Keratinocyte (primary cell): ENCODE measurements at places on chromosomes 1 and 21.

DNA sequence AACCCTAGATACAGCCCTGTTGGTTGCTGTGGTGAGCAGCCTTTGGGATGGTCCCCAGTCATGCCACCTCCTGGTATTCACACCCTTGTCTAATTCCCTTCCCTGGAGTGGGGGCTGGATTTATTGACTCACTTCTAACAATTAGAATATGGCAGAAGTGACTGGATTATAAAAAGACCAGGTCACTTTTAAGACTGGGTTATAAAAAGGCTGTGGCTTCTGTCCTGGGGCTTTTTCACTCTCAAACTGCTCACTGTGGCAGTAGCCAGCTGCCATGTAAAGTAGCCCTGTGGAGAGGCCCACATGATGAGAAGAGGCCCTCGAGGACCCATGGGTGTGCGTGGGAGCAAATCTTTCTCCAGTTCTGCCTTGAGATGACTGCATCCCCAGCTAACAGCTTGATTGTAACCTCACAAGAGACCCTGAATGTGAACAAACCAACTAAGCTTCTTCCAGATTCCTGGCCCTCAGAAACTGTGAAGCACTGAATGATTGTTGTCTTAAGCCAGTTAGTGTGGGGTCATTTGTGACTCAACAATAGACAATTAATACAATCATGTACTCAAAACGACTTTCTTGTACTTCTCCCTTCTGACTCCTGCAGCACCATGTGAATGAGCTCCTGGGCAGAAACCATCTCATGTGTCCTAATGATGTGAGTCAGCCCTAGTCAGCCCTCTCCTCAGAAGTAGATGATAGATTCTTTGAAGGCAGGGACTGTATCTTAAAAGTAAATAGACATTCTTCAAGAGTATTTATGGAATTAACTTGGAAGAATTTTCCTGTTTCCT lies 234.9 kb downstream of the TNR start:
- no peak for DNase-seq

GRCh38 chr1:206512058-206512850 lies 4.9 kb downstream of the RASSF5 start:
- DNase-seq, result no peak

- DNase-seq, result no peak
Measured at GRCh38 chr1:109624201-109625010, 4.8 kb downstream of the AMPD2 start.

GRCh38 chr1:177464686-177465085 lies 293.9 kb downstream of the BRINP2 start:
- no peak for DNase-seq

DNA sequence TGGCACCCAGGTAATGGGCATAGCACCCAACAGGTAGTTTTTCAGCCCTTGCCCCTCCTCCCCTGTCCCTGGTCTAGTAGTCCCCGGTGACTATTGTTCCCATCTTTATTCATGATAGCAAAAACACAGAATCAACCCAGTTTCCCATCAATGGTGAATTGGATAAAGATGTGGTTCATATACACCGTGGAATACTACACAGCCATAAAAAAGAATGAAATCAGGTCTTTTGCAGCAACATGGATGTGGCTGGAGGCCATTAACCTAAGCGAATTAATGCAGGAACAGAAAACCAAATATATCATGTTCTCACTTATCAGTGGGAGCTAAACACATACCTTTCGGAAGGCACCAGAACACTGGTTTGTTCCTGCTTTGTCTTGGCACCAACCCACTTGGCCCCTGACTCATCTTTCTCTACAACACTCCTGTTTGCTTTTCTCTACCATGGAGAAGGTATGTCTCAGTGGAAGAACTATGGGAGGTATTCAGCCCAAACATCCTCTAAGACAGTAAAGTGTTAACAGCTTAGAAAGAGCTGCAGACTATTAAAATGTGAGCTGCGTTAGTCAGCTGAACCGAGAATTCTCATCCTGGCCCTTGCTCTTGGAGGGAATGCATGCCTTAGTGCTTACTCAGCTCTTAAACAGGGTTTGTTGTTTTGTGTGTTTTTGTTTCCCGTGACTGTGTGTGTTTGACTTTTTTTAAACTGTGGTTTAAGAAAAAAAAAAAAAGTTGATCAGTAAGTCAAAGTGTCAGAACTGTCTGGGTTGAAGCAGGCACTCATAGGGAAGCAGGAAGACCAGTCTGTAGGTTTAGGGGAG lies 203.0 kb downstream of the TOMM20 start:
- peak; percentile 94 for DNase-seq

GRCh38 chr1:56526571-56527174 lies 52.7 kb downstream of the PLPP3 start:
- DNase-seq, result no peak

GRCh38 chr1:27634177-27634984 lies 604 bp downstream of the FGR start:
- DNase-seq, result no peak

GRCh38 chr1:92123868-92124267 lies 43.7 kb downstream of the BTBD8 start:
- no peak for DNase-seq

GRCh38 chr1:7975212-7975865 lies 13.8 kb downstream of the PARK7 start:
- peak; percentile 40 for DNase-seq

DNA sequence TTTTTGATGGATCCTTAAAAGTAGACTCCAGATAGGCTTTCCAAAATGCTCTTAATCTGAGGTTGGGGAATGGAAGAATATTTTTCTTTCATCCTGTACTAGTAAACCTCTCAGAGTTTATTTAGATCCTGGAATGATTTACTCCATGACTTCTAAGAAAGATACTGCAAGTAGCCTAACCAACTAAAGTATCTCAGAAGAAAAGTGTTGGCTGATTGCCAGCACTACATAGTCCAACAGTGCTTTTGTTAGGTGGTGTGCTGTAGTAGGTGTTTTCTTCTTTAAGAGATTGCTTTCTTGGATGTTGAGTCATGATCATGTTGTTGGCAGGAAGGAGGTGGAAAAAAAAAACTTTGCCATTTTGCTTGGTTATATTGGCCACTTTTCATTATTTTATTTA lies 119.8 kb downstream of the OSBPL9 start:
- DNase-seq, result peak; percentile 25
